ENCODE measurements at places on chromosomes 11 and 22.

DNA sequence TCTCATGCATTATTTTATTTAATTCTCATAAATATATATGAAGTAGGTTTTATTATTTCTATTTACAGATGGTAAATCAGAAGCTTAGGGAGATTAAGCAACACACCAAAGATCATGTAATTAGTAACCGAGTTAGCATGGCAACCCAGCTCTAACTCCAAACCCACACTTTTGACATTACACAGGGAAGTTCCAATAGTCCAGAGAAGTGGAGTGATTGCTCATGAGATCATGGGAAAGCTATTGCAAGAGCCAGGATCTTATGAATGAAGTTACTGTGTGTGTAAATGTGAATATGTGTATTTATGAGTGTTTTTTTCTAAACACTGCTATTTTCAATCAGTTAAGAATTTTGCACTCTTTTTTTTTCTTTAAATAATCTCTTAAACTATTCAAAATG lies 225.8 kb upstream of the KIRREL3 start:
- DNase-seq, result no peak

DNA sequence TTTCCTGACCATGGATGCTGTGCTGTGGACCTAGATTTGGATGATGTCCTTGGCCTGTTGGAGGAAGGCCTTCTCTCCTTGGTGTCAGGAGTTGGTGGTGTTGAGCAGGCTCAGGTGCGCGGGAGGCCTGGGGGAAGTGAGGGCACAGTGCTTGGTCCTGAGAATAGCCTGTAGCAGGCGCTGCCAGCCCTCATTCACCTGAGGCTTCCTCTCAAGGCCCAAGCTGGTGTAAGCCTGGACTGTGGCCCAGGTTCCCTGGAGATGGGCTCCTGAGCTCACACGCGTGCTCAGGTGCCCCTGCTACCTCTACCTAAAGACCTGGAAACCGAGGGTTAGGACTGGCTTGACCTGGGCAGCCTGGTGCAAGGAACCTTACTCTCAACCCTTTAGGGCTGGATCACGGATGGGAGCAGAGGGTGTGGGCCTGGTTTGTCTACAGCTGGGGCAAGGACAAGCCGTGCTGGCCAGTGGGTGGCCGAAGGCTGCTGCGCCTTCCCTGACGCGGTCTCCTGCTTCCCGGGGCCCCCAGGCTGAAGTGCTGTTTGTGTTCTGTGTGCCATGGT lies 7.8 kb upstream of the GRAMD4 start:
- DNase-seq, result no peak

DNA sequence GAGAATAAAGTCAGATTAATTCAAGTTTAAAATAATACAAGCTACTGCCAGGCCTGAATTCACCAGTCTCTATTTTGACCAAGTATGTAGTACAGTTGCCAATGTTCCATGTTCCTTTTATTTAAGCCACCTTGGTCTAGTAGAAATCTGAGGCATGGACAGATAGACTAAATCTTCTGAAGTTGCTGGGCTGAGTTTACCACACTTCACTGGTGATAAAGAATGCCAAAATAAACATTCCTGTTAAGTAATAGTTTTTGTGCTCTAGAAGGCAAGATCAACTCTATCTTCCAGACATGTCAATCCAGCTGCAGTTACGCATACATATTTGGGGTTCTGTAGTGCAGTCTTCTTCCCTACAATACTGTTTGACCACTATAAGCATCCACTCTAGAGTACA lies 83.9 kb upstream of the C11orf87 start:
- DNase-seq, result no peak

- no peak for DNase-seq
Measured at GRCh38 chr11:76512851-76513653, 68.2 kb downstream of the EMSY start.

- peak; percentile 68 for DNase-seq
Measured at GRCh38 chr22:46006379-46007002, 29.5 kb upstream of the WNT7B start.

- DNase-seq, result no peak
Measured at GRCh38 chr11:40732132-40732531, 727.3 kb downstream of the LRRC4C start.

DNA sequence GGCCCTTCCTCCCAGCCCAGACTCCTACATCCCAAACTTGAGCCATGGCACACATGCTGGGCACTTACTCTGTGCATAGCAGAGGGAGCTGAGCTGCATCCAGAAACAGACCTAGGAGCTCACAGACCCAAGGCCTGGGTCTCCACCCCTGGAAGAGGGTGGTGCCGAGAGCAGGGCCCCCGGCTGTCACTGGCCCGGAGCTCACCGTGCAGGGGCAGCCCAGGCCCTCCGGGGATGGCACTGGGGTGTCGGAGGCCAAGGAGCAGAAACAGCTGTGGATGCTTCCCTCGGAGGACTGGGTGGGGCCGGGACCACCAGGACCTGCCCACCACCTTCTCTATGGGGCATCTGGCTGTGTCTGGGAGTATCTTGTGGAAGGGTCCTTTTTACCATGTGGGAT lies 4.3 kb upstream of the APOBEC3A start:
- DNase-seq, result no peak

DNA sequence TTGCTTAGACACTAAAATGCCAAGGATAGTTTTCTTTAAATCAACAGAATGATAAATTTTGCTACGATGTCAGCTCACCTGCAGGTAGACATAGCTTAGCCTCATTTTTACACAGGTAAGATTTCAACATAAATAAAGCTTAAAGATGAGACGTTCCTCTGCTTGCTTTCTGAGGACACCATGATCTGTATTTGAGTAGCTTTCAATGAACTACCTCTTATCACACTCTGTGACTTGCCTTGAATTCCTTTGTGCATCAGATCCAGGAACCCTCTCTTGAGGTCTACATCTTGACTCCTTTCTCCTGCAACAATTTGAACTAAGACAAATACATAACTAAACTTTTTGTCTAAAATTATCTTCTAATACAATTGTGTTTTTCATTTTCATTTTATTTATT lies 26.1 kb upstream of the OR8I2 start:
- no peak for DNase-seq

GRCh38 chr11:48101044-48101733 lies 115.4 kb upstream of the OR4B1 start:
- no peak for DNase-seq

DNA sequence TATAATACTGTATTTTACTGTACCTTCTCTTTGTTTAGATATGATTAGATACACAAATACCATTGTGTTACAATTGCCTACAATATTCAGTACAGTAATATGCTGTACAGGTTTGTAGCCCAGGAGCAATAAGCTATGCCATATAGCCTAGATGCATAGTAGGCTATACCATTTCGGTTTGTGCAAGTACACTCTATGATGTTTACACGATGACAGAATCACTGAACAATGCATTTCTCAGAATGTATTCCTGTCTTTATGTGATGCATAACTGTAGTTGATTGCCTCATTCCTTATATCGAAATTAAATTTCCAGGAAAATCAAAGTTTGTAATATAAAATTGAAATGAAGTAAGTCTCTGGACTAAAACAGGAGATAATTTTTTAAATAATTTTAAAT lies 49.3 kb upstream of the OR5P2 start:
- no peak for DNase-seq

DNA sequence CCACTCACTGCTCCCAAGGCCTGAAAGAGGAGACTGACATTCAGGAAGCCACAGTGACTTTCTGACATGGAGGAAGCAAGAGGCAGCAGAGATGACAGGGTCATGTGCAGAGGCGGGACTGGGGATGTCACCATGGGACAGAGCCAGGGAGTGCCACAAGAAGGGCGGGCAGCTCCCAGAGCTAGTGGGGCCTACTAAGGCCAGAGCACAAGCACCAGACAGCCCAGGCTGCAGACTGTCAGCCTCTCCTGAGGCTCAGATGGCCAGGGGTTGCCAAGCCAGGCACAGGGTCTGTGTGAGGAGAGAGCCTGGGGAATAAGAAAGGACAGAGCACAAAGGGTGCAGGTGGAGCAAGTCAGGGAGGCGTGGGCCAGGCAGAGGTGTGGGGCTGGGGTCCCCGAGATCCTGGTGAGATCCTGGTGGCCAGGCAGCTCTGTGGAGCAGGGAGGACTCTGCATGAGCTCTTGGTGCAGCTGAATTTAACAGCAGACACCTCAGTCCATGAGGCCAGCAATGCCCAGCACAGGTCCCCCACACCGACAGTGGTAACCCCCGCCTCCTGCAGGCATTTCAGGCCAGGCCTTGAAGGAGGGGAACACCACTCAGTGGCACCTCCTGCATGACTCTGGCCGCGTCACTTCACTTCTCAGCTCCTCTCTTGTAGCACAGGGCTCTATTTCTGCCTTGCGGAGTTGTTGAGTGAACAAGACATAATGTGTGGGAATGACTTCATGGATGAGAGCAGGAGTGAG lies 52.3 kb downstream of the SGSM3 start:
- no peak for DNase-seq

- no peak for DNase-seq
Measured at GRCh38 chr11:66283461-66284105, 5.4 kb downstream of the YIF1A start.

GRCh38 chr11:90656171-90656570 lies 433.3 kb upstream of the CHORDC1 start:
- DNase-seq, result no peak

- no peak for DNase-seq
Measured at GRCh38 chr11:44578279-44578678, 12.8 kb downstream of the CD82 start.

- DNase-seq, result no peak
Measured at GRCh38 chr11:57323855-57324153, 948 bp downstream of the TNKS1BP1 start.

GRCh38 chr22:45102896-45103420 lies 60.8 kb upstream of the NUP50 start:
- DNase-seq, result no peak

GRCh38 chr22:31244046-31244942 lies 32.2 kb downstream of the LIMK2 start:
- no peak for DNase-seq

DNA sequence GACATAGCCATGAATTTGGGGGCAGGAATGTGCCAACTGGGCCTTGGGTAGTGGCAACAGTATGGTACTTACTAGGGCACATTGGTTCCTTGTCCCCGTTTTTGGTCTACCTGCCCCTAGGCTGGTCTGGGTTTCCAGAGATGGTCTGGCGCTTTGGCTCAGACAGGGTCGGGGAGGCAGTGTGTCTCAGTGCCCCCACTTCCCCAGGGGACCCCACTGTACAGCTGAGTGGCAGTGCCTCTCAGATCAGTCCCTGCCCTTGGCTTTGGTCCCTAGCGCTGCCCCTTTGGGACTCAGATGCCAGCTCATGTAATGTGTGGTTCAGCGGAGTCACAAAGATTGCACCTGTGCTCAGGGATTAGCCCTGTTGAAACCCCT lies 3.3 kb downstream of the RIC8A start:
- no peak for DNase-seq

- DNase-seq, result no peak
Measured at GRCh38 chr11:17921659-17922415, 91.0 kb downstream of the SERGEF start.

DNA sequence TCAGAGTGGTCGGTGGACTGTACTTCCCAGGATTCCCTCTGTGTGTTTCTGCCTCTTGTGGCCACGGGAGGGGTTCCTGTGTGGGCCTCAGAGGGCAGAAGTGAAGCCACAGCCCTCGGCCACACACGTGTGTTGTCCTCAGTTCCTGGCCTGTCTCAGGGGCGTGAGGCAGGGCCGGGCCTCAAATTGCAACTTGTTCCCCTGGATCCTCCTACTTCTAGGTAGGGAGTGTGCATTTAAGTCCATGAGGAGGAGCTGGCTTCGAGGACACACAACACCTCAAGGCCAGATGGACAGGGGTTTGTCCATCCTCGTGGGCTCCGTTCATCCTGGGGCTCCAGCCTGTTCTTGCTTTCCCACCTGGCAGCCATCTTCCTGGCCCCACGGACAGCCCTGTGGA lies 573.0 kb downstream of the TBC1D22A start:
- DNase-seq, result no peak

DNA sequence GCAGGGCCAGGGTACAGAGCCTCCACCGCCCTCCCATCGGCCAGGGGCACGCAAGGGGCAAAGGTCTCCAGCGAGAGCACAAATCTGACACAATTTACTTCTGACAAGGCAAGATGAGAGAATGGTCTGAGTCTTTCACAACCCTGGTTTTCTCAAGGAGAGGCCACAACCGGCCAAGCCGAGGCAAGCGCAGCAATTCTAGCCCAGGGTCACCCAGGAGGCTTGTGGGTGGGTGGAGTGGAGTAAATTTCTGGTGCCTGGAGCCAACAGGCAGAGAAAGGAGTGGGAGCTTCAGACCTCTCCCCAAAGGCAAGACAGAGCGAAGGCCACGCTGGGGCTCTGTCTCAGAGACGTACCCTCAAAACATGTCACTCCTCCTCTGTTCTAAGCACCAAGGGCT lies 9.3 kb downstream of the LARGE2 start:
- DNase-seq, result no peak

DNA sequence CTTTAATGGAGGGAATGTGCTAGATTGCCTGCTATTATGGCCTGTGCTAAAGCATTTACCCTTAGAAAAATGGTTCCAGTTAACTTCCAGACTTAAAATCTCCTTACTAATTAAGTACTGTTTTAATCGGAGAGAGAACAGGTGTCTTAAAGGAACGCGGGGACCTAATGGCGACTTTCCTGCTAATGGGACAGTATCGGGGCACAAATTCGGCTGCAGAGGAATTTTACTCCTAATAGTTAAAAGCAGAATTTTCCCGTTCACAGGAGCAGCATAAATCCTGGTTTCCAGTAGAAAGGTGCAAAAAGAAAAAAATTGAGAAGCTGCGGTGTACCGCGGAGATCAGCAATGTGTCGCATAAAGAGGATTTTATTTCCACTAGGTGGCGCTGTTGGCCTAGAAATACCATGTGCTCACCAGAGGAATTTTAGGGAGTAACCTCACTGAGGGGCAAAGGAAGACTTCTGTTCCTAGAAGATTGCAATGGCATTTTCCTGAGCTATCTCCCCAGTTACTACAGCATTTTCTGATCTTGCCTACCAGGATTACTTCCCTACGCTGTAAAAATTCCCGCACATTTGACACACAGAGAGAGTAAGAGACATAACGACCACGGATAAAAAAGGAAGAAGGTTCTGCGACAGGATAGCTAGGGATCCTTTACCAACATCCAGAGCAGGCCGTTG lies 44.5 kb downstream of the ZNF280B start:
- DNase-seq, result peak; percentile 2

DNA sequence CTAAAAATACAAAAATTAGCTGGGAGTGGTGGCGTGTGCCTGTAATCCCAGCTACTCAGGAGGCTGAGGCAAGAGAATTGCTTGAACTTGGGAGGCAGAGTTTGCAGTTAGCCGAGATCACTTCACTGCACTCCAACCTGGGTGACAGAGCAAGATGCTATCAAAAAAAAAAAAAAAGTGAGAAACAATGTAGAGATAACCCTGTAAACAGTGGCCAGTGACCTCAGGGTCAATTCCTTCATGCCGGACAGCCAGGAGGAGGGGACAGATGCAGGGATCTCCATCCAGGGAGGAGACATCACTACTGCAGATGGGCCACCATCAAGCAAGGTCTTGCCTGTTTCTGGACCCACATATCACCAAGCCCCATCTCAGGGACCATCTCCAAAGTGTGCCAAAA lies 10.2 kb downstream of the CFL1 start:
- no peak for DNase-seq

- no peak for DNase-seq
Measured at GRCh38 chr22:23075050-23075449, 4.7 kb downstream of the GNAZ start.

GRCh38 chr22:23065069-23065451 lies 5.3 kb upstream of the GNAZ start:
- no peak for DNase-seq

GRCh38 chr11:87255589-87255988 lies 217.9 kb downstream of the TMEM135 start:
- DNase-seq, result no peak

- no peak for DNase-seq
Measured at GRCh38 chr11:2175659-2176058, 4.0 kb upstream of the TH start.

GRCh38 chr11:126992065-126992803 lies 8.3 kb downstream of the KIRREL3 start:
- DNase-seq, result no peak

GRCh38 chr11:1631066-1631568 lies 1.5 kb downstream of the KRTAP5-5 start:
- DNase-seq, result no peak

Data from stimulated activated CD8-positive, alpha-beta memory T cell treated with anti-CD3 and anti-CD28 coated beads, Interleukin-7, amount 100 ng/mL, for 4 hours (primary cell).